ENCODE measurements at places on chromosomes 16 and 17.

DNA sequence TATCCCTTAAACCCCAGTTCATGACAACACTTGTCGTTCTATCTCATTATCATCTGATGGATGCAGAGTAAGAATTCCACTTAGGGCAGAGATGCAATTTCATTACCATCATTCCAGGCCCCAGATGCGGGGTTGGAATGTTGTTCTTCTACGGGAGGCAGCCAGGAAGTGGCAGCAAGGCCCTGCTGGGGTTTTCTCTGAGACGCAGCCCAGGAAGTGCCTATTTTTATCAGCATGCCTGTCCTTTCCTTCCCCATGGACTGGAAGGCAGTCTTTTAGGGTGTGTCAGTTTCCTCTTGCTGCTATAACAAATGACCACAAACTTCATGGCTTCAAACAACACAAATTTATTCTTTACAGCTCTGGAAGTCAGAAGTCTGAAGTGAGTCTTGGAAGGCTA, 246.6 kb upstream of the DYNLRB2 start:
- no peak for DNase-seq

GRCh38 chr16:1332618-1333148, 762 bp upstream of the BAIAP3 start:
- DNase-seq: no peak

GRCh38 chr16:29114574-29114973, 129.7 kb downstream of the LAT start:
- DNase-seq: no peak

GRCh38 chr16:75402821-75403475, 30.4 kb downstream of the CFDP1 start:
- no peak for DNase-seq

DNA sequence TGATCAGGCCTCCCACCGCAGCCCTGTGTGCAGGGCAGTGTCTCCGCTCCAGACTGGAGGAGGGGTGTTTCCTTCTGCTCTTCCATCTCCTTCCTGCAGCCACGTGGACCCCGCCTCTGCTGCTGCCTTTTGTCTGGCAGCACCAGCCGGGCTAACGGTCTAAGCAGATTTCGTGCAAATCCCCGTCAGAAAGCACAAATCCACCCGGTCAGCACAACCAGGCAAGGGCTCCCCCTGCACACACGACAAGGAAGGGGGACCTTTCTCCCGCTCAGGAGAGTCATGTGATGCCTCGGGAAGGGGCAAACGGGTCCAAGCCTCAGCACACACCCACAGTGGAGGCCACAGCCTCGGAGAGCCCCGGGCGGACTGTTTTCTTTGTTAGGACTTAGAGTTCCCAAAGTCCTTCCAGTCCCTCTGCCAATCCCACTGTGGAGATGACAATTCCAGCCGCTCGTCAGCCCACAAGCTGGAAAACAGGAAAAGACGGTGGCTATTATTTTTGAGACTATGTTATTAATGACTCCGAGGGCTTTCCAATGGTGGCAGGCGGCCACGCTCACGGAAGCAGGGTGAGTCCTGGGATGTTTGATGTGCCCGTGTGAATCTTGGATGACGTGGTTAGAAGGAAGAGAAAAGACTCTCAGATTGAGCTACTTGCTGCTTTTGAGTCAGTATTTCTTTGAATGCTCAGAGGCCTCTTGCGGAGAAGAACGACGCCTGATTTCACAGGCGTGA, 22.5 kb upstream of the MEAK7 start:
- DNase-seq: no peak

- DNase-seq: no peak
These were observed 10.4 kb upstream of the CUEDC1 start for GRCh38 chr17:57965521-57966160.

DNA sequence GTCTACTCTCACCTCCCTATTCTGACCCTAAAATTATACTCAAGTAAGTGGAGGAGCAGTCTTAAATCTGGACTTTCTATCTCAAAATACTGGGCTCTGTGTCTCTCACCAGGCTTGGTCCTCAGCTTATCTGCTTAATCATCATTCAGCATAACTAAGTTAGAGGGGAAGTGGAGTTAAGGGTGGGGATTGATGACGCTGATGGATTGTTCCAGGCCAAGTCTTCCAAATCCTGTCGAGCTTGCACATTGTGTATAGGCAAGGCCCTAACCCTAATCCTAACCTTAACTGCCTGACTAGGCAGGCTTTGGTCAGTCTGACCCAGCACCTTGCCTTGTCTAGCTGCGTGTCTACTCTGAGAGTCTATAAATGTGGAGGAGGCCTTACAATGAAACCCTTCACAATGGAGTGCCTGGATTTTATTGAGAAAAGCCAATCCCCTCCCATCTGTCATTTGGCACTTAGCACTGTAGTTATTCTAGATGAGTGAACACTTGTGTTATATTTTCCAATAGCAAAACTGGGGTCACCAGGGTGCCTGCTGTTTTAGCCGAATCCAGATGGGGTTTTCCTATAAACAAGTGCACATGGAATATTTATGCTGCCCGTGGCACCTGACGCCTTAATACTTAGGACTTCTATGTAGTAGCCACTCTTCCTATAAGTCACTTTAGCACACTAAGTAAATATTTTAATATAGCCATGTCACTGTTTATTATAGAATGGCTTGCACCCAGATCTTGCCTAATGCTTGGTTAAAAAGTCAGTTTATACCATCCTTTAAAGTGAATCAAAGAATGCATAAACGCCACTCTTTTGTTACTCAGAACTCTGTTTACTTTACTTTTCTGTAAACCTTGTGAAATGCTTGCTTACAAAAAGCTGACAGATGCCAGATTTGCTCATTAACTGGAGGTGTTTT, 193.2 kb upstream of the MYOCD start:
- DNase-seq: no peak

DNA sequence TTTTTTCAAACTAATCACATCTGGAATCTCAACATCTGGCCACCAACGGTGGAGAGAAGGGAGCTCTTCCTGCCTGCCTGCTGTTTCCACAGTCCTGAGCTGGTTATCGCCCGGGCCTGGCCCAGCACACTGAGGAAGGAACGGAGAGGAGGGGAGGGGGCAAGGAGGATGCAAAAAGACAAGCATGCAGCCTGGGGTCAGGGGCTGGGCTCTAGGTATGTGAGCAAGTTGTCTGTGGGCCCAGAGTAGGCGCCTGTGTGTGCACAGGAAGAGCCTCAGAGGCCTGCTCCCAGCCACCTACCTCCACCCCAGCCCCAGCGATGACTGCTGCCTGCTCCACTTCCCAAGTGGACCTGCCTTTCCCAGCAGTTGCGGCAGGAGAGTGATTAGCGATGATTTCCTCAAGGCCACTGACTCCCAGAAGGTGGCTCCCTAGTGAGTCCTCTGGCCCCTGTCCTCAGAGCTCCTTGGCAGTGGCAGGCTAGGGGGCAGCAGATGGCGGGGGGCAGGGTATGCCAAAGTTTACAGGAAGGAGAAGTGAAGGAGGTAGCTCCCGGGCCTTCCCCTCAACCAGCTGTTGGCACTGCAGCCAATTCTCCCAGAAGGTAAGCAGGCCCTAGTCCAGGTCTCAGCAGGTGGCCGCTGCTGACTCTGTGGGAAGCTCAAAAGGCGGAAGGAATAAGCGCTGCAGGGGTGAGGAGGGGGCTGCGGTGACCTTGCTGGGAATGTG, 27.0 kb upstream of the RASD1 start:
- peak; percentile 87 for DNase-seq

GRCh38 chr17:51682115-51682514, 421.8 kb downstream of the UTP18 start:
- DNase-seq: no peak

GRCh38 chr17:77802811-77803220, 155.7 kb upstream of the TNRC6C start:
- DNase-seq: no peak

DNA sequence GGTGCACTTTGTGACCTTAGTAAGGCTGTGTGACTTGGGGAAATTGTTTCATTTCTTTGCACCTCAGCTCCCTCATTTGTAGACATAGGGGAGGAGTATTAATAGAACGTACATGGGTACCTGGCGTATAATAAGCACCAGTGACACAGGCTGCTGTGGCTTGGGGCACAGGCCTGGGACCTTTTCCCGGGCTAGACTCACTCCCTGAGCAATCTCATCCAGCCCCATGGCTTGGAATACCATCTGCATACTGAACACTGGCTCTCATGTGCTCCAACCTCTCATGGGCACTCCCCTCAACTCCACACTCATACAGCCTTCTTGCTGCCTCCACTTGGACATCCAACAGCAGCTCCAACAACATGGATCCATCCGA, 41.0 kb upstream of the MRPS23 start:
- no peak for DNase-seq

DNA sequence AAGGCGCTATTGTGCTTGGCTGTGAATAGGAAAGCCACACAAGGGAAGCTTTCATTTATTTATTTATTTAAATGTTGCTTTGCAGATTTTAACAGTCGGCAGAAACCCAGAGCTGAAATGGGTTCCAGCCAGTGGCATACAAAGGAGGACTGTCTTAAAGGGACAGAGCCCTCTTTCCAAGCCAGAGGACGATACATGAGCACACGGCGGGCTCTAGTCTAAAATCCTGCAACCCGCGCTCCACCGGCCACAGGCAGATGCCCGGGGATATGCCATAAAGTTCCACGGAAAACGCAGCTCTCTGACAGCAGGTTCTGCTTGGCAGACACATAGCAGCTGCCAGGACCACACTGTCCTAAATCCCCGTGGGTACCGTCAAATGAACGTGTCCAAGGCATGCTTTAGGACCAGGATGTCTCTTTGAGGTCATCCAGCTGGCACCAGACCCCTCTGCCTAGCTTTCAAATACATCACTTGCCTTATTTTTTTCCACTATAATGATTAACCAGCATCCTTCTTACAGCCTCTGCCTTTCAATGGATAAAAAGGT, 64.6 kb downstream of the CYTH1 start:
- peak; percentile 41 for DNase-seq

GRCh38 chr16:15954814-15955151, 5.4 kb downstream of the ABCC1 start:
- DNase-seq: no peak

DNA sequence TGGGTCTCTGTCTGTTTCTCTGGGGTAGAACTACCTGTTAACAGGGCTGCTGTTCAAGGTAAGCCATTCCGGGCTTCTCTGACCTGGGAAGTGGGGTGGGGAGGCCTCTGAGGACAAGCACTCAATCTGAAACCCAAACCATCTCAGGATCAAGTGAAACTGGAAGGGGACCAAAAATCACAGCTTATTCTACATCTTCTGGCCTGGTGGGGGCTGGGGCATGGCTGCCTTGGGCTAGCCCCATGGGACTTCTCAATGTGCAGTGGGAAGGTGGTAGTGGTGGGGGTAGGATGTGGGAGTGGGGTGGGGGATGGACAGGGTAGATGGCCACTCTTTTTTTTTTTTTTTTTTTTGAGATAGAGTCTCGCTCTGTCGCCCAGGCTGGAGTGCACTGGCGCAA, 5.5 kb downstream of the FLOT2 start:
- no peak for DNase-seq

GRCh38 chr16:13231365-13231764, 330.0 kb downstream of the SHISA9 start:
- DNase-seq: no peak

GRCh38 chr16:69483611-69484010, 59.2 kb downstream of the CYB5B start:
- no peak for DNase-seq

Measured in SHP77 treated with DMSO at 0.1 percent for 48 hours (cell line).